ENCODE measurements at places on chromosomes 1 and 21. TPM values are rescaled to one million over a fixed set of nuclear protein-coding genes. Genes with fewer than 3 reads are reported as not detected.

Gene FAM151A
- total RNA-seq: 0.32 TPM

Gene CHIT1
- not detected for total RNA-seq

Gene CD247
- total RNA-seq: 0.93 TPM

Gene S100A16
- total RNA-seq: 548 TPM

Gene PTCH2
- total RNA-seq: 0.31 TPM

Gene SYT14
- 0.10 TPM for total RNA-seq

Gene ERICH3
- total RNA-seq: not detected

Gene TRIM67
- total RNA-seq: 0.14 TPM

Gene AMY1C
- total RNA-seq: not detected

Gene CFH
- 5.3 TPM for total RNA-seq

Gene BSND
- total RNA-seq: not detected

Gene GJC2
- total RNA-seq: 0.09 TPM

Gene LENEP
- total RNA-seq: not detected

Gene RAB42
- 3.5 TPM for total RNA-seq

Gene GPR52
- not detected for total RNA-seq

Gene GJB3
- 15.0 TPM for total RNA-seq

Gene PLA2G2D
- not detected for total RNA-seq

Gene DIRAS3
- total RNA-seq: 1.5 TPM

Gene AADACL3
- total RNA-seq: not detected

Gene RCOR3
- total RNA-seq: 31.2 TPM

Gene FRRS1
- total RNA-seq: 1.5 TPM

Gene HRNR
- total RNA-seq: not detected

Gene PYHIN1
- total RNA-seq: not detected

Gene EGLN1
- total RNA-seq: 63.1 TPM

Gene SYCP1
- not detected for total RNA-seq

Gene WDR26
- 33.5 TPM for total RNA-seq

Gene IGFN1
- 0.63 TPM for total RNA-seq

Gene LCE1F
- not detected for total RNA-seq

Gene NHLH2
- not detected for total RNA-seq

Gene ANGPTL1
- total RNA-seq: not detected

Gene OVAAL
- not detected for total RNA-seq

Gene AMPD1
- not detected for total RNA-seq

Gene PPFIA4
- 0.32 TPM for total RNA-seq

Gene AGT
- 0.13 TPM for total RNA-seq

Gene CFAP141
- not detected for total RNA-seq

Gene MYOCOS
- total RNA-seq: not detected

Measured in A549 treated with Mapracorat at 1 μM for 4 hours (cell line).